ENCODE measurements at places on chromosomes 5 and 9.

- DNase-seq = no peak
These were observed 142.7 kb upstream of the DHFR start for GRCh38 chr5:80797428-80798024.

DNA sequence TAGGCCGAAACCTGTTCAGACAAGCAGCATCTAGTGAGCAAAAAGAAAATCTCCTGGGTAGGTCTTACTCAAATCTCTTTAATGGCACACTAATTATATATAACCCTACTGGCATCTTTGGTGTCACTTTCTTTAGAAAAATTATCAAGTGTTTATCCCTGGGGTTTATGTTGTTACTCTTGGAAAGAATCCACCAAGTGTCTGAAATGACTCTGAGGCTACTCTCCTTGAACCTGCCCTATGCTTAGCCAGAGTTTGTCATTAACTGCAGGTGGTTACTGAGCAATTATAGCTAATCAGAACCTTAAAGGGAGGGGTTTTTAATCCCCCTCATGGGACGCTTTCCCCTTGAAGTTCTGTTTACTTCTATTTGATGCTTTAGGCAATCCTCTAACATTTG is 381.9 kb downstream of the PLK2 start:
- DNase-seq = no peak

DNA sequence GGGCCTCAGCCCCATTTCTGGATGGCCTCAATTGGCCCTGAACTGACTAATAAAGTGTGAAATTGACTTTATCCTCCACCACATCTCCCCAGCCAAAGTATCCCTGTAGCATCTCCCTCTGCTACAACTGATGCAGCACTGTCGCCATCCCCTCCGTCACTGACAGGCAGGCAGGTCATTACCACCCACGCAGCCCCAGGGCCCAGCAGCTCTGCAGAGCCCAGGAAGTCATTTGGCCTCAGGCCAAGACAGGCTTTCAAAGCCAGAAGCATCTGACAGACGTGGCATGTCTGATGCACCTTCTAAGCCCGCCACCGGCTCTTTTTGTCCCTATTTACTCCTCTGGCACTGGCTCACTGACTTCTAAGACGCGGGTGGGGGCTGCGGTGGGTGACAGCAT is 65.3 kb downstream of the ARHGEF37 start:
- DNase-seq = no peak

- no peak for DNase-seq
These were observed 453.4 kb upstream of the CTNND2 start for GRCh38 chr5:12357626-12358025.

DNA sequence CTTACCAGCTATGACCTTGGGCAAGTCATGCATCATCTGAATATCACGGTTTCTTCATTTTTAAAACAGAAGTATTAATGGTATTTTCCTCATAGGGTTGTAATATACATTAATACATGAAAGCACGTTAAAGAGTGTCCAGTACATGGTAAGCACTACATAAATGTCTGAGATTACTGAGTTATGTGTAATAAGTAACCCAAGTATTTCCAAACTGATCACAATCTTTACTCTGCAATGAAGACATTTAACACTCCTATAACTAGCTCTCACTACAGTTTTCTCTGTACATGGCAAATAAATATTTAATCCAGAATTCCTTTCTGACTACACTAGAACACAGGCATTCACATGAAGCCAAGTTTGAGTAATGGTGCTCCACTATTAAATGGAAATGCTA is 4.0 kb downstream of the GLDC start:
- DNase-seq = no peak

- peak; percentile 61 for DNase-seq
These were observed 105.6 kb upstream of the TXNDC8 start for GRCh38 chr9:110443146-110443865.

DNA sequence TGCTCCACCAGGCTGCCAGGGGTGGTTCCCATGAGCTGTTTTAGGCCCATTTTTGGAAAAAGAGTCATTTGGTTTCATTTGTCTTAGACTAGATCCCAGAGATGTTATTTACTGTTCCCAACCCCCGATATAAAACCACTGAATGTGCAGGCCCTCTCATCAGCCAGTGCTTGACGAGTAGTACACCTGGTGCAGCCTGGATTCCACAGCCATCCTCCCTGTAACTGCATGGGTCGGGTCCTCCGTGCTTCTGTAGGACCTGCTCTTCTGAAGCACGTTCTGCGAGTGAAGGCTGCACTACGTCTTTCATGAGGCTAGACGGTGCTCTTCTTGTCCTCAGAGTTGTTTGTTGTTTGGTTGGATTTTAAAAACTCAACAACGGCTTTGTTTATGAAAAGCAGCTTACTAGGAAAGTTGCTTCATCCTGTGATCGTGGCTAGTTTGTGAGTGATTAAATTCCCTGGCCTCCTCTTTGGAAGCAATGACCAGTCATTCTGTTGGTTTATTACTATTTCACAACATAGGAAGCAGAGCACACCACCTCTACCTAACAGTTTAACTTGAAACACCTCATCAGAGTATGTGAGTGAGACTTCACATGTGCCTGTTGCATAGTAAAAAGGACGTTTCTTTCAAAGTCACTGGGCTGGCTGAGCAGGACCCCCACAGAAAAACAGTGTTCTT is 135.2 kb downstream of the AOPEP start:
- DNase-seq = peak; percentile 85

GRCh38 chr5:129441096-129441495 is 19.0 kb upstream of the ADAMTS19 start:
- DNase-seq = no peak

DNA sequence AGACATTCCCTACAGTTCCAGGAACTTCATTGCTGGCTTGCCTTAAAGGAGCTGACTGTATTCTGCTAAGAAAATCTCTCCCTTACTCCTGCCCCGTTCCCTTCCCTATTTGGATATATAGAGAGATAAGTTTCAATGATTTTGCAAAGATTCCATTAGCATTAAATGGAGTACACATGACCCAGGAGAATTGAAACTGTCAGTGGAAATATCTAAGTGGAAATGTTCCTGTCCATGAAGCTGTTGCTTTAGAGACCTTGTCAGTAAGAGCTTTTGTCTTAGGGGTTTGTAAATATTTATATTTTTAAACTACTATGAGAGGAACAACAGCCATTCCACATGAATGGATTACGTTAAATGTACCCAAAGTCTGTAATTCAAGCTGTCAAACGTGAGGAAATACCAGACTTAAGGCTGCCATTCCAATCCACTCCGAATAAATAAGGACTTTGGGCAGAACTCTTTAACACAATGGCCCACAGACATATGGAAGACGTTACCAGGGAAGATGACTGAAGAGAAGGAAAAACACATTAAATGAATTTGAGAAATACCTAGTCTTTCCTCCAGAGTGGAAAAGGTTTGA is 387.1 kb upstream of the PAPPA start:
- DNase-seq = no peak

DNA sequence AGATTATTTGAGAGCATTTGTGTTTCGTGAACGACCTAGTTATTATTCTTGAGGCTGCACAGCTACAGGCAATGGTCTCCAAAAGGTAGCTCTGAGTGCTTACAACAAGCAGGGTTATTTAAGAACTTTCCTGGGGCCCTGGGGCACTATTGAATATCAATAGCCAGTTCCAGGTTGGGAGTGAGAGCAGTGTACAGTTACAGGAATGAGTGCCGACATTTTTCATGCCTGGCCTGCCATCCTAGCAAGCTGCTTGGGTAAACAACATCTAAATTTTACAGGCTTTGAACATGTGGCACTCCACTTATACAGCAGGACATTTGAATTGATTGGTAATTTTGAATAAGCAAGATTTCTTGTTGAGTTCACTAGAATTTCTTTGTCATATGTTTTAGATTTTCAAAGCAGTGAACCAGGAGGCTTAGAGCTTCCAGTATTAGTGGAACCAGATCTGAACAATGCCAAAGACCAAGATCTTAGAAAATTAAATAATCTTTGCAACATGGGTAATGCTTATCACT is 171.9 kb upstream of the GDNF start:
- no peak for DNase-seq

DNA sequence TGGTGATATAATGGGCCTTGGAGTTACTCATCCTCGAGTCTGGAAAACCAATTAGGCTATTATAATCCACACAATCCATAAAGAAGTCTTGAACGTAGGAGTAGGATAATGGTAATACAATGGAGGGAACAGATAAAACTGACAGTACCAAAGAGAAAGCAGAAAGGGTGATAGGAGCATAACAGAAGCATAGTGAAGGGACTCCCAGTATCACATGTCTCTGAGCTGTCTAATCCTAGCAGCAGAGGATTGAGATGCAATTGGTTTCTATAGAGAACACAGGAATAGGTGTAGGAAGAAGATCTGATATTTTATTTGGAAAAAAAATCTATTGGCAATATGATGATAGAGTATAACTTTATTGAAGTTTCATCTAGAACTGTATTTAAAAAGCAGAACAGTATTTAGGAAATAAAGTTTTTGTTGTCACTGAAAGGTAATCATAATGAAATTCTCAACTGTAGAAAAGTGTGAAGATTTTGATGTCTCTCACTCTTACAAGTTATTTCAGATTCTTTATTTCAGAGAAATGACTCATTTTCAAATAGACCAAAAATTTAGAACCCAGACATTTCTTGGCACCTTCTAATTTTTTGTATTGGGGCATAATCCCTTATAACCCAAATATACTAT is 25.4 kb downstream of the SRFBP1 start:
- no peak for DNase-seq

Measured in GM04503 (cell line).